ENCODE measurements at places on chromosomes 7 and 10. TPM values are rescaled to one million over a fixed set of nuclear protein-coding genes. Genes with fewer than 3 reads are reported as not detected.
A peak's percentile ranks its signal among the peaks of the same experiment; 100 is the strongest.

Gene WIPF3
- total RNA-seq = not detected

DNA sequence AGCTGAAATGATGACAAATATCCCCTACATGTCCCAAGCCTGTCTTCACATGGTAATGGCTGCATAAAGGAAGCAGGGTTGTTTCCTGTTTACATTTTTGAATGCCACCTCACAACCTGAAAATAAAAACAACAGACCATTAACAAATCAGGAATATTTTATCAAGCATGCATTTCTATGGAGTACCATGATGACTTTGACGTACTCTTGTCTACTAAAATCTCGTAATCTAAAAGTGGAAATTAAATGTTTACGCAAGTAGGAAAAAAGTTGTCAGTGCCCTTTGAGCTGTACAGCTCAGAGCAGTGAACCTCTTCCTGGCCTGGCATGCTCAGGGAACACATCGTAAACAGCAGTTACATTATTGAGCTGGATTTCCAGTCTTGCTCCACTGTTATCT, 194.1 kb downstream of the INHBA start:
- no peak for DNase-seq
- no peak overlapping the region for H3K27ac ChIP-seq
- no peak overlapping the region for H3K4me3 ChIP-seq
- peaks cover 2% of the 10 kb centered on the region for H3K27me3 ChIP-seq
- no peaks in the 10 kb centered on the region for H3K36me3 ChIP-seq

Gene SLC25A13
- total RNA-seq = 4.0 TPM

DNA sequence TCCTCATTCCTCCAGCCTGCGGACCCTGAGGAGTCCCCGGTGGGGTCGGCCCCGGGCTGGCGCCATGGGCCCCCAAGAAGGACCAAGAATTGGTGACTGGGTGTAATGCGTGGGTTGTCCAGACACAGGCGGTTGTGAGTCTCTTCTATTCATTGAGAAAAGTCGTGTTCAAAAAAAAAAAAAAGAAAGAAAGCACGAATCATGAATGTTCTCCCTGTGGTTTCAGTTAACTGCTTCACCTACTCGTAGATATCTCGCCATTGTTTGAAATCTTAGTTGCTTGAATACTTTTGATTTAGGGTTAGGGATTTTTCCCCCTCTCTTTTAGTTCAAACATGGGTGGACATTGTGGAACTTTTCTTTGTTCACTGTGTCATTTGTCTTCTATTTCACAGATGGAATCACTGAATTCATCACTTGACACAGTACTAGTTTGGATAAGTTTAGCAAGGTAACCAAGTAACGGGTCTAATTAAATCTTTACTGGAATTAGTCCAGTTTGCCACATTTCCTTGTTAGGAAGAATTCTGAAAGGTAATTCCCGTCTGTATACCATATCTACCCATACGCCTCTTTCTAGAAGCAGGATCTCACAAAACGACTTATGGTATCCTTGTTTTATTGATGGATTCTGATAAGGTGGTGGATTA, 775 bp downstream of the STARD3NL start:
- H3K4me3 ChIP-seq = peak overlapping the region; percentile 94
- H3K36me3 ChIP-seq = peaks cover under 1% of the 10 kb centered on the region
- H3K27me3 ChIP-seq = peaks cover 7% of the 10 kb centered on the region
- peak overlapping the region; percentile 85 for H3K27ac ChIP-seq
- H3K4me1 ChIP-seq = peaks cover 32% of the 10 kb centered on the region
- DNase-seq = peak; percentile 44

- peaks cover 39% of the 10 kb centered on the region for H3K4me1 ChIP-seq
- DNase-seq = peak; percentile 30
- no peaks in the 10 kb centered on the region for H3K36me3 ChIP-seq
- peak overlapping the region; percentile 43 for H3K27ac ChIP-seq
Observed at GRCh38 chr7:28207486-28208158, 27.0 kb upstream of the JAZF1 start.

GRCh38 chr10:129814681-129815646, 149.1 kb downstream of the EBF3 start:
- H3K27me3 ChIP-seq = peaks cover 5% of the 10 kb centered on the region
- H3K4me1 ChIP-seq = no peaks in the 10 kb centered on the region
- DNase-seq = no peak
- no peak overlapping the region for H3K27ac ChIP-seq

DNA sequence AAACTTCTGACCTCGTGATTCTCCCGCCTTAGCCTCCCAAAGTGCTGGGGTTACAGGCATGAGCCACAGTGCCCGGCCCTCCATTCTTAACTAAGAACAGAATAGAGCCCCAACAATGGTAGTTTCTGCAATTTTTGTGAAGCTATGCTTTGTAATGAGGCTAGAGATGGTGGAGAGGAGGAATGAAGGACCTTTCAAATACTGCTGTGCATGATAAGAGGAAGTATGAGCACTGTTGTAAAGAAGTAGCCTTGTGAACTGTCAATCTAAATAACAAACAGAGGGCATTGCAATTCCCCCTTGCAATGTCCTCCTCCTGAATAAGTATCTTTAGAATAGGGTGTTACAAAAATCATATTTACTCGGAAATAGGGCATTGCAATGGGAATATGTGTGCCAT, 70.2 kb downstream of the EVX1 start:
- H3K4me1 ChIP-seq = no peaks in the 10 kb centered on the region
- no peaks in the 10 kb centered on the region for H3K36me3 ChIP-seq
- no peak for DNase-seq
- H3K27ac ChIP-seq = no peak overlapping the region
- peaks cover 21% of the 10 kb centered on the region for H3K27me3 ChIP-seq

DNA sequence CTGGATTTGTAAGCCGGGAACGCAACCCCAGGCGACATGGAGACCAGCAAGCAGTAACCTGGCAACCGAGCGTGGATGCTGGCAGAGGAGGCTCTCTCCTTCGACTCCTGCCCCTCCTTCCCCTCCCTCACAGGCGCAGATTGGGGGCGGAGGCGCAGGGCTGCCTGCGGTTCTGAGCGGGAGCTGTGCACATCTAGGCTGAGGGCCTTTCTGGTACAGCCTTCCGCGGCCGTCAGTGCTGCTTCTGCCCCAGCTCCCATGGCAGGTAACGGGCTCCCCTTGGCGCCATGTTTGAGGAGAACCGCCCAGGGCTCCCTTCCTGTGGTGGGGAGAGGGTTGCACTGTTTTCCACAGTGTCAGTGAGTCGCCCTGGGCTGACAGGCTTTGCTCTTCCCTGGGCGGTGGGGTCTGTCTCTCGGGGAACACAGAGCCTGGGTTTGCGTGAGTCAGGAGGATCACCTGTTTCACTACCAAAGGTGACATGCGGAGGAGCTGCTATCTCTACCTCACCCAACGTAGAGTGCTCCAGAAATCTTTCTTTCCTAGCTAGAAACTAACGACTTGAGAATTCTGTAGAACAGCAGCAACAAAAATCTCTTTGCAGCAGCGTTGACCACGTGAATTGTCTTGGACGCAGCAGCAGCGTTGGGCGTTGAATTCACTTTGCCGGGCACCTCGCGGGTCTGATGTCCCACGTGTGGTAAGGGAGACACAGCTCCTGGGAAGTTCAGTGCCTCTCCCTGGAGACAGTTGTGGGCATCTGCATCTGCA, 154.8 kb upstream of the COBL start:
- DNase-seq = peak; percentile 5
- H3K4me3 ChIP-seq = no peak overlapping the region
- peaks cover 9% of the 10 kb centered on the region for H3K4me1 ChIP-seq
- H3K27me3 ChIP-seq = peaks cover 13% of the 10 kb centered on the region

GRCh38 chr10:128297709-128298378, 171.6 kb upstream of the MKI67 start:
- DNase-seq = no peak
- H3K36me3 ChIP-seq = no peaks in the 10 kb centered on the region
- no peak overlapping the region for H3K4me3 ChIP-seq
- H3K27me3 ChIP-seq = peaks cover 5% of the 10 kb centered on the region

Gene SFTPA1
- not detected for total RNA-seq

DNA sequence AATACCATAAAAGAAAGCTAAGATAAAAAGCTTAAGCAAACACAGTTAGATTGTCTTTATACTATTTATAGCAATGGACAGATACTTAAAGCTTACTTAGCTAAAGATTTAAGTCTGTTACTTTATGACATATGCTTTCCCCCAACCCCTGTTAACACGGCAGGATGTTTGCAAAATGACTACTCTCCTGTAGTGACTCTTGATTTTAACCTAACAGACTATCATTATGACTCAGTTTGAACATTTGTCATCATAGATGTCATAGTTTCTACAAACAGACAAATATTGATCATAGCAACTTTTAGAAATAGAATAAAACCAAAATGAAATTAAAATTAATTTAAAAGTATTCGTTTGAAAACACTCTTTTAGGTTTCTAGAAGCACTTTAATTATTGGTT, 7.8 kb upstream of the COMMD3 start:
- peaks cover 2% of the 10 kb centered on the region for H3K4me1 ChIP-seq
- no peak overlapping the region for H3K27ac ChIP-seq
- H3K27me3 ChIP-seq = peaks cover 2% of the 10 kb centered on the region

DNA sequence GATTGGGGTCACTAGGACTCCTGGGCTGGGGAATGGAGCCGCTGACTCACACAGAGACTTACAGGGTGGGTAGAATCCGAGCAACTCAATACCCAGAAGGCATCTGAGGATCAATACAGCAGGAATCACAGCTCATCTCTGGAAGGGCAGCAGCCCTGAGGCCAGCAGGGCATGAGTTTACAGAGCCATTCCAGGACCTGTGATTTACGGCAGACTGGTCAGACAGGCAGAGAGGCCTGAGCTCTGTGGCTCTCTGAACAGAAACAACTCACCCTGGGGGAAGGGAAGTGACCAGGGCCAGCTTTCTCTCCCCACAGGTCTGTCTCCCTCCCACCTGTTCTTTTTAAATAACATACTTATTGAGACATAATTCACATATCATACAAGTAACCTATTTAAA, 88.2 kb upstream of the CXCL12 start:
- no peaks in the 10 kb centered on the region for H3K4me1 ChIP-seq
- no peak overlapping the region for H3K4me3 ChIP-seq
- H3K27ac ChIP-seq = no peak overlapping the region
- no peak for DNase-seq
- no peaks in the 10 kb centered on the region for H3K27me3 ChIP-seq

- H3K27ac ChIP-seq = peak overlapping the region; percentile 76
- H3K36me3 ChIP-seq = peaks cover 4% of the 10 kb centered on the region
- DNase-seq = no peak
- peaks cover 56% of the 10 kb centered on the region for H3K4me1 ChIP-seq
- peak overlapping the region; percentile 60 for H3K4me3 ChIP-seq
Observed at GRCh38 chr7:99140813-99141212, 3.1 kb downstream of the SMURF1 start.

GRCh38 chr7:9231630-9232121, 798.3 kb downstream of the NXPH1 start:
- H3K4me1 ChIP-seq = no peaks in the 10 kb centered on the region
- no peak for DNase-seq
- no peaks in the 10 kb centered on the region for H3K36me3 ChIP-seq
- H3K27me3 ChIP-seq = no peaks in the 10 kb centered on the region
- no peak overlapping the region for H3K4me3 ChIP-seq
- no peak overlapping the region for H3K27ac ChIP-seq

- no peak overlapping the region for H3K27ac ChIP-seq
- peaks cover 8% of the 10 kb centered on the region for H3K27me3 ChIP-seq
- H3K4me3 ChIP-seq = no peak overlapping the region
- H3K4me1 ChIP-seq = no peaks in the 10 kb centered on the region
Observed at GRCh38 chr7:95951531-95951930, 179.2 kb downstream of the DYNC1I1 start.

GRCh38 chr10:51048792-51049191, 25.5 kb upstream of the PRKG1 start:
- no peak overlapping the region for H3K4me3 ChIP-seq
- H3K27ac ChIP-seq = no peak overlapping the region
- H3K27me3 ChIP-seq = no peaks in the 10 kb centered on the region
- no peak for DNase-seq

Gene IPMK
- 5.6 TPM for total RNA-seq

DNA sequence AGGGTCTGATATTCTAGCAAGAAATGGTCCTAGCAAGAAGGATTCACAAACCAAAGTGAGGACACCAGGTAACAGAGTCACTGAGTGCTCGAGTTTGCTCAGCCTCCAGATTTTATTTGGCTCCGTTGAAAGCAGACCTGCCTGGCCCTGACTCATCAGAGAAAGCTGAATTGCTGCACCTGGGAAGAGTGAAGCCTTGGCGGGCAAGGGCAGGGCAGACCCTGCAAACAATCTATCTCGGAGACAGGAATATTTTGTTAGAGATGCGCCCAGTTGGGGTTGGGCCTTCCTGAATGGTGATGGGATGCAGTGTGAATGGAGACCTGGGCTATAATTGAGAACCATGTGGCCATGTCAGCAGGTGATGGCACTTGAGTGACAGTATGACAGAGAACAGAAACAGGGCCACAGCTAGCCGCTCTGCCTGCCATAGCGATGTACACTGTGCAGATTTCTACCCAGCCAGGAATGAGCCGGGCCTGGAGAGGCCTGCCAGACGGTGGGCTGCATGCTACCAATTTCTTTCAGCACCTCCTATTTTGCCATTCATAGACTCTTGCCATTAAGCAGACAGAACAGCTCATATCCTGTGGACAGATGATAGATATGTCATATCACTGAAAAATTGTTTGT, 744.2 kb downstream of the LRMDA start:
- H3K27me3 ChIP-seq = peaks cover 2% of the 10 kb centered on the region
- H3K4me3 ChIP-seq = no peak overlapping the region
- H3K36me3 ChIP-seq = no peaks in the 10 kb centered on the region
- peaks cover 3% of the 10 kb centered on the region for H3K4me1 ChIP-seq

- no peak overlapping the region for H3K4me3 ChIP-seq
- H3K36me3 ChIP-seq = no peaks in the 10 kb centered on the region
- peaks cover 18% of the 10 kb centered on the region for H3K27me3 ChIP-seq
- no peaks in the 10 kb centered on the region for H3K4me1 ChIP-seq
Observed at GRCh38 chr10:116809483-116810119, 39.7 kb upstream of the ENO4 start.

DNA sequence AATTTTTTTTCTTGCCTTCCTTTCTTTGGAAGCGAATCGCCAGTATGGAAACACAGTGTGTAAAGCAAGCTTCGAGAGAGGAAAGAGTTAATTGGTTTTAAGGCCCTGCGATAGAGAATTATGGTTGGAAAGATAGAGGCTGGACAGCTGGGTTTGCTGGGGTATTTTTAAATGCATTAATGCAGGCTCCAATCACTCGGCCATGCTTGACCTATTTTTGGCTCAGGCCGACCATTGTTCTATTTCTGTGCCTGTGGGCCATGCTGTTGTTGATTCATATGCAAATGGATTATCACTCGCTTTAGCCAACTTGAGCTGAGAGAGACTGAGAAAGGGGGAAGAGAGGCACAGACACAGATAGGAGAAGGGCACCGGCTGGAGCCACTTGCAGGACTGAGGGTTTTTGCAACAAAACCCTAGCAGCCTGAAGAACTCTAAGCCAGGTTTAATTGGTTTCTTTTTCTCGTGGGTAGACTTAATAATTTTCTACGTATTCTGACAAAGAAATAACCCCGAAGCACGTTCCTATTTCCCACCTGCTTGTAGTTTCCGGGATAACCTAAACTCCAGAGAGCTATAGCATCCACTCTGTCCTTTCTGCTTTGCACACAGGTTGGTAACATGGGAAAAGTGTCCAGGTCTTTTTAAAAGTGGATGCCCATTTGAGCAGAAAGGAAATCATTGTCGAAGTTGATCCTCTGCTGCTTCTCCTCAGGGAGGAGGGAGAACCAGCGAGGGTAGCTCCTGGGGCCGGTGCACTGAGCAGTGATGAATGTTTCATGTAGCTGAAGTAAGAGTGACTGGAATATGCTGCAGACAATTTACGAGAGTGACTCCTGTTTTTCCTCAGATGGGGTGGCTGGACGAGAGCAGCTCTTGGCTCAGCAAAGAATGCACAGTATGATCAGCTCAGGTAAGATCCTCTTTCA, at the start of gene HDAC9:
Gene HDAC9 (plus strand): TSS at position 338 of the 929 bp plus-strand sequence. CDS start 554 bp downstream, at position 892.
- no peak within 1 kb of the TSS for H3K4me3 ChIP-seq
- no peaks in the 10 kb centered on the region for H3K36me3 ChIP-seq
- H3K4me1 ChIP-seq = peaks cover 8% of the 10 kb centered on the region
- no peak for DNase-seq
- H3K27me3 ChIP-seq = peaks cover 3% of the 10 kb centered on the region
